HL-60 (cell line): ENCODE measurements at places on chromosomes 6 and 20.
A peak's percentile ranks its signal among the peaks of the same experiment; 100 is the strongest.

- no peak for DNase-seq
Measured at GRCh38 chr20:286508-286907, 4.0 kb downstream of the C20orf96 start.

GRCh38 chr6:23591761-23592160, 534.3 kb upstream of the NRSN1 start:
- no peak for DNase-seq

DNA sequence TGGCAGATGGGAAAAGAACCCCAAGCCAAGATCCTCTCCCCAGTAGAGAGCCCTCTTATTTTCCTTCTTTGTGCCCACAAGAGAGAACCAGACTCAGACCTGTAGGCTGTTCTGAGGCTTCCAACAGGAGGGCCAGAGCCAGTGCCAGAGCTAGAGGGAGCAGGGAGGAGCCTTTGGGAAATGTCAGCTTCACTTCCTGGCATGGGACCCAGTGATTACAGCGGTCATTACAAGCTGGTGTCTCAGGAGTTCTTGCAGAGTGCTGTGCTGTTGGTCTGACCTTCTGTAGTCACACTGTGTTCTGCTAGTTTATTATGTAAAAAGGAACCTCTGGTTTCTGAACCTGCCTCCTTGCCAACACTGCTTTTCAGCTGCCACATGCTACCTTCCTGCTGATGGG, 38.9 kb downstream of the STK35 start:
- no peak for DNase-seq

DNA sequence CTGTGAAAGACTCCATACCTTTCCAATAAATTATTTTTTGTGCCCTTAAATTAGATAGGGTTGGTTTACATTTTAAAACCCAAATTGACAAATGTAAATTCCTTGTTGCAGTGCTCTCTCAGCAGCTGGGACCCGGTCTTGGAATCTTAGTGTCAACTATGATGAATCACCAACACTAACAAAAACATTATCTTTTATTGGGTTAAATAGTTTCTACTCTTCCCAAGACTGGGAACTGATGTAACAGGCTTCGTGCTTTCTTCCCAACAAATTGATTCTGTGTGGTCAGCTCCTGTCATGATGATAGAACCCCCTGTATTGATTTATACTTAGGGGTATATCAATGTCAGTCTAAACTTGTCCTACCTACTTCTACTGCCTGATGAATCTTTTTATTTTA, 23.2 kb upstream of the AHI1 start:
- no peak for DNase-seq

GRCh38 chr6:23498013-23498412, 628.0 kb upstream of the NRSN1 start:
- no peak for DNase-seq

DNA sequence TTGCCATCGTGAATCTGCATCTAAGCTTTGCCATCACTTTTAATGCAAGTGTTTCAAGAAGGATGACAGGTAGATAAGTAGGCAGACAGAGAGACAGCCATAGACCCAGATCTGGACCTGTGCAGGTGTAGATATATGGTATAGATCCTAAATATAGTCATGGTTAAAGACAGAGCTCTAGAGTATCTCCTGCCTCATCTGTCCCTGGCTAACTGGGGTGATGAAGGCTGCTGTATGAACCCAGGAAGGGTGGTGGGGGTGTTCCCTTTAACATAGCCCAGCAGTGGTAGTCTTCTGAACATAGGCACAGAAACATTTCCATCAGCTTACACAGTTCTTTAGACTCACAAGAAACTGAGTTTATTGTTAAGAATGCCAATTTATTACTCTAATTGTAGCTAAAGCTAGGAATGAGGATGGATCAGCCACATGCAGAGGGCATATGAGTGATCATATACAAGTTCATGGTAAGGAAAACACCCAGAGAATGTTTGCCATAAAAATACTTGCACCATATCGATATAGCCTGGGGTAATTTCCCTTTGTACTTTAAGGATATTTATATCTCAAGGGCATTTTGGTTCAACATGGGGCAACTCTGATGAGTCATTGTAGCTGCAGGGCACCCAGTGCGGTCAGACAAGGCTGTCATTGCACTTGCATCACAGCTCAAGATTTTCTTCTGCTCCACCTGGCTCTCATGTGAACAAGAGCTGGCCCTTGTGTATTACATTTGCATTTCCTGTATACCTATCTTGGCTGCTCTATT, 587.2 kb downstream of the EPM2A start:
- DNase-seq, result peak; percentile 89

- DNase-seq, result peak; percentile 58
Measured at GRCh38 chr6:13285705-13286104, 42.6 kb downstream of the TBC1D7 start.

DNA sequence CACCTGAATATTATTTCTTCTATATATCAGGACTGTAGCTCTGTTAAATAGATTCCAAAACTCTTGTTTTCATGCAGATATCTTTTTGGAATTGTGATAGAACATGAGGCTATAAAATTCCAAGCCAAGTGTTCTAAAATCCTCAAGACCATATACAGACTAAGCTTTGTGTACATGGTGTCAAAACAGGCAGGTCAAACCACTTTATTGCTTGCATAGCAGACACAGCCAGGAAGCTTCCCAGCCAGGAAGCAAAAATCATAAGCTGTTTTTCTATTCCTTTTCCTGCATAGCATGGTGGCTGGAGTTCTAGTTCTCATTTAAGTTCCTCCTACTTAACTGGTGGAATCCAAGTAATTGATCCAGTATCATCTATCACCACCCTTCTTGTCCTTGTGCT, 353.3 kb downstream of the PAX1 start:
- DNase-seq, result no peak

- no peak for DNase-seq
Measured at GRCh38 chr6:157058574-157058973, 264.7 kb downstream of the TMEM242 start.

DNA sequence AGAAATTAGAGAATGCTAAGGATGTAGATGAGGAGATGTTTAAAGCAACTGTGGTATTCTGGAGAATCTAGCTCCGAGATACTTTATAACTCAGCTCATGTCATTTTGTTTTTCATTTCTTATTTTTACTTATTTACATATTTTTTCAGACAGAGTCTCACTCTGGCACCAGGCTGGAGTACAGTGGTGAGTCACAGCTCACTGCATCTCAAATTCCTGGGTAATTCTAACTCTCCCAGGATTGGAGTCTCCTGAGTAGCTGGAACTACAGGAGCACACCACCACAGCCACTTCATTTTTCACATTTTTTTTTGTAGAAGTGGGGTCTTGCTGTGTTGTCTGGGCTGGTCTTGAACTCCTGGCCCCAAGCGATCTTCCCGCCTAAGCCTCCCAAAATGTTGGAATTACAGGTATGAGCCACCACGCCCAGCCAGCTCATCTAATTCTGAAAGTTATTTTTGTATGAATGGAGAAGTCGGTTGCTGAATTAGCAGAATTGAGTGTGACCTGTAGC, 94.3 kb upstream of the FAM8A1 start:
- no peak for DNase-seq

DNA sequence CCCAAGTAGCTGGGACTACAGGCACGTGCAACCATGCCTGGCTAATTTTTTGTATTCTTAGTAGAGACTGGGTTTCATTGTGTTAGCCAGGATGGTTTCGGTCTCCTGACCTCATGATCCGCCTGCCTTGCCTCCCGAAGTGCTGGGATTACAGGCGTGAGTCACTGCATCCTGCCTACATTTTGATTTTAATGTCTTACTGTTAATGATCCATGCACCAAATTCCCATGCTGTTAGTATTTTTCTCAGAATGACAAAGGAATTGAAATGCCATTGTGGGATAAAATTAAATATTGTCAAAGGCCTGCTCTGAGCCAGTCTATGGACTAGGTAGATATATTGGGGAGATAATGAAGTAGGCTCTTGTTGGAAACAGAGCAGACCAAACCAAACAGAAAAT, 28.2 kb downstream of the CBFA2T2 start:
- no peak for DNase-seq

DNA sequence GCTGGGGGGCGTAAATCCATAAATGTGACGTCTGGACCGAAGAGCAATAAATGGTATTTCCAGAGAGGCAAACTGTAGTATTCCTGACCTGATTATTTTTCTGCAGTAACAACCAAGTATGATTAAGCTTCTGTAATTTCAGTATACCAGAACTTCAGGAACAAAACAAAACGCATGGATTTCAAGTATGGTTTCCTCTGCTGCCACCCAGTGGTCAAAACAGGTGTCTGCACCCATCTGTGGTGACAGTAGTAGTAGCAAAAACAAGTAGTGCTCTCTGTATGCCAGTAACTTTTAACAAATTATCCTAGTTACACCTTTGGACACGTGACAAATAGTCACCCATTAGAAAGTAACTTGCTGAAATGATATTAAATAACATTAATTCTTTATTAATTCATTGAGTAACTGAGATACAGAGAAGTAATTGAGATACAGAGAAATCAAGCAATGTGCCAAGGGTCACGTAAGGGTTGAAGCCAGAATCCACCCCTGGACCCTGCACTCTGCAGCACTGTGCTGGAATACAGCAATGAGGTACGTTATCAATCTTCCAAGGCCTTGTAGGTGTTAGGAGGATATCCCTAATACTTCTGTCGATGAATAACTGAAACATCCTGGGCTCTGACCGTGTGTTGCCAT, 7.9 kb downstream of the CALHM4 start:
- DNase-seq, result peak; percentile 70

DNA sequence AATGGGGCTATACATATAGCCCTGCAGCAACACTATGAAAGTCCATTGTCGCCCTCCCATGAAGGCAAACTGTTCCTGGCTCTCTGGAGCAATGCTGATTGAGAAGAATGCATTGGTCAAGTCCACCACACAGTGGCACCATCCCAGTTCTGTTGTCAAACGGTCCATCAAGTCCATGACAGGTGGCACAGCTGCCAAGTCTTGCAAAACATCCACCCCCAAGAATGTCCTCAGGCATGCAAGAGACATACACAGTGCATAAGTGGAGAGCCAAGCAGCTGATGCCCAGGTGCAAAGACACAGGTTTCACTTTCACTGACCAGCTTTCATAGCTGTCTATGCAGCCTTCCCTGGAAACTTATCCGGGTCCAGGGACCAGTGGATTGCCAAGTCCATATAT, 17.5 kb downstream of the ZNF391 start:
- DNase-seq, result no peak

- DNase-seq, result no peak
Measured at GRCh38 chr6:74597266-74597665, 608.6 kb downstream of the COL12A1 start.

- no peak for DNase-seq
Measured at GRCh38 chr20:51437182-51437924, 105.2 kb downstream of the NFATC2 start.

- DNase-seq, result no peak
Measured at GRCh38 chr6:14790976-14791375, 454.9 kb upstream of the JARID2 start.

DNA sequence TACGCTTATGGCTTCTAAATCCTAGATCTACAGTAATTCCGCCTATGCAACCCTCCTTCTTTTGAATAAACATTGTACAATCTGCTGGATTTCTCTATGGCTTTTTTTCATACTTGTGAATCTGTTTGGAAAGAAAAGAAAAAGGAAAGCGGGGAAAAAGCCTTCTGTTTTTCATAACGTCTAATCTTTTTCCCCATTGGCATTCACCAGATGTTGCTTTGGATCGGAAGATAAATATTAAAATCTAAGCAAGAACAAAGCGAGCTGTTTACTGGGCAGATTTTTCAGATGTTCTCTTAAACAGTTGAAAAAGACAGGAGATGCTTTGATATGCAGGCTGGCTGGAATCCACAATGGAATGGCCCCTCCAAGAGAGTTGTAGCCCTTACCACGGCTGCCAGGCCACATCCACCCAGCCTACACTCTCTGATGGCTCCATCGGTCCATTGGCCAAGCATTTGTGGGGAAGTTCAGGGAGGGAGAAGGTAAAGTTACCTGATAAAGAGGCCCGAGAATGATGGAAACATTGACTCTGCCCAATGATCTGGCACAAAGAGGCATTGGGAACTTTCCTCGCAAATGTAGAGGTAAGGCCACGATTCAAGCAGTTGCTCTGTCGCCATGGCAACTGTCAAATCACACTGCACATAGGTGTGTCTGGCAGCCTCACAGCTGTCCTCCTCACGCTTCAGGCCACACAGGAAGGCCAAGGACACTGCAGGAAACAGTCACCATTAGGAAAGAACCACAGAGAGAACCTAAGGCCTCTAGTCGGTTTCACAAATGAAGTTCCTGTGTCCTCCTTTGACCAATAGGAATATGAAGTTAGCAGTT, 70.3 kb downstream of the PKHD1 start:
- no peak for DNase-seq

DNA sequence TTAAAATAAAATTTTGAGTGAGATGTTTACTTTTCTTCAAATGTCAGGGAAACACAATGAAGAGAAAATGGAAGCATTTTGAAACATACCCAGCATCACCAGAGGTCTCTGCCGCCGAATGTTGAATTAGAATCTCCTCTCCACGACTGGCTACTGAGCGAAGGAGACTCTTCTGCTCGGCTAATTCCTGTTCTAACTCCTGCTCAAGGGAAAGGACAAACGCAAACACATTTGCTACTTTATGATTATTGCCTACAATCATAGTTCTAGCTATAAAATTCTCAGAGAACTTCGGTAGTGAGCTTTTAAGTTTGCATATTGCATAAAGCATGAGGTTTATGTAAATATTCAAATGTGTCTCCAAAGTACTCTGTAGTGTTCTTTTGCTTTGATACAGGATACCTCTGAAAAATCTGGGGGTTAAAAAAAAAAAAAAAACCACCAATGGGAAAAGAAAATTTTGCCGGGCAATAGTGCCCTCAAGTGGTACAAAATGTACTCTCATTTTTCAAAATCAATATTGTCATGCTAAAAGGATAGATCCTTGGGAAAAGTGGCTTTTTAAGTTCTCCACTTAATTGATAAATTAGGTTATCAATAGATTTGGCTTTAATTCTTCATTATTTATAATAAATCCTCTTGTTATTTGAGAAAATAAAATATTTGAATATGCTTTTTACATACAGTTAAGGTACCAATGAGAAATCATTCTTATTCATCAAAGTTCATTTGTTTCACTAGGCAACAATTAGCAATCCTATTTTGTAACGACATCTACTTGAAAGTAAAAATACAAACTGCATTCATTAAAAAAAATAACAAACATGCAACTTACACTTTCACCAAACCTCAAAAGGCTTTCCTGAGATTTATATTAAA, 369.0 kb downstream of the SYNE1 start:
- no peak for DNase-seq

- DNase-seq, result no peak
Measured at GRCh38 chr20:15951658-15952057, 621.6 kb downstream of the KIF16B start.

GRCh38 chr20:58208944-58209343, 19.5 kb downstream of the ANKRD60 start:
- DNase-seq, result no peak

GRCh38 chr20:15248618-15249395, 911.4 kb upstream of the FLRT3 start:
- DNase-seq, result no peak

- DNase-seq, result no peak
Measured at GRCh38 chr6:76441875-76442274, 369.4 kb upstream of the IMPG1 start.

DNA sequence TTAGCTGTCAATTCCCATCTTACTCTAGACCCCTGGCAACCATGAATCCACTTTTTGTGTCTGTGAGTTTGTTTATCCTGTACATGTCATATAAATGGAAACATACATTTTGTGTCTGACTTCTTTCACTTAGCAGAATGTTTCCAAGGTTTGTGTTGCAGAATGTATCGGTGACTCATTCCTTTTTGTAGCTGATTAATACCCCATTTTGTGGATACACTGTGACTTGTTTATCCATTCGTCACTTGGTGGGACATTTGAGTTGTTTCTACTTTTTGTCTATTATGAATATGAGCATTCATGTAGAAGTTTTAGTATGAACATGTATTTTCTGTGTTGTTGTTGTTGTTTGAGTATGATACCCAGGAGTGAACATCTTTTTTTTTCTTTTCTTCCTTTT, 21.4 kb downstream of the CDYL start:
- DNase-seq, result no peak
